ENCODE measurements at places on chromosomes 13 and 19.
A peak's percentile ranks its signal among the peaks of the same experiment; 100 is the strongest.

GRCh38 chr19:13968383-13968935 lies 16.1 kb downstream of the DCAF15 start:
- no peak for DNase-seq

GRCh38 chr13:104586051-104586746 lies 1520.0 kb upstream of the SLC10A2 start:
- peak; percentile 13 for DNase-seq

- DNase-seq = no peak
These were observed at the start of gene OR7G1 for GRCh38 chr19:9115307-9115813. OR7G1 (minus strand) TSS chr19:9115763; CDS start chr19:9115763, 0 bp downstream.

GRCh38 chr13:25923217-25924085 lies 128.4 kb downstream of the SHISA2 start:
- DNase-seq = no peak

- DNase-seq = no peak
These were observed 2.1 kb upstream of the DPY19L3 start for GRCh38 chr19:32403291-32403995.

- no peak for DNase-seq
These were observed 16.1 kb downstream of the TTYH1 start for GRCh38 chr19:54431255-54431838.

DNA sequence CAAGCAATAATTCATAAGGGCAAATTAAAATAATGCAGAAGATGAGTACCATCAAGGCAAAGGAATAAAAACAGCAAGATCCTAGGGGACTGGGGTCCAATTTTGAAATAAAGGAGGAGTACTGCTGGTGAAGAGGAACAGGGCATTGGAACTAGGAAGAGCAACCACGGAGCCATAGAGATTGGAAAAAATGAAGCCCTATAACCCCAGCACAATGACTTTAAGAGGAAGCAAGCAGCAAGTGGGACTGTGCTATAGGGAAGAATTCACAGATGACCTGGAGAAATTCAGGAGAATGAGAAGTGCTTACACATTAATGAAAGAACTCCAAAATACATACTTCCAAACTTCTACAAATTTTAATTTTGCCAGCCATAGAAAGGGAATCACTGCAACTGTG lies 44.9 kb upstream of the ITM2B start:
- DNase-seq = no peak

DNA sequence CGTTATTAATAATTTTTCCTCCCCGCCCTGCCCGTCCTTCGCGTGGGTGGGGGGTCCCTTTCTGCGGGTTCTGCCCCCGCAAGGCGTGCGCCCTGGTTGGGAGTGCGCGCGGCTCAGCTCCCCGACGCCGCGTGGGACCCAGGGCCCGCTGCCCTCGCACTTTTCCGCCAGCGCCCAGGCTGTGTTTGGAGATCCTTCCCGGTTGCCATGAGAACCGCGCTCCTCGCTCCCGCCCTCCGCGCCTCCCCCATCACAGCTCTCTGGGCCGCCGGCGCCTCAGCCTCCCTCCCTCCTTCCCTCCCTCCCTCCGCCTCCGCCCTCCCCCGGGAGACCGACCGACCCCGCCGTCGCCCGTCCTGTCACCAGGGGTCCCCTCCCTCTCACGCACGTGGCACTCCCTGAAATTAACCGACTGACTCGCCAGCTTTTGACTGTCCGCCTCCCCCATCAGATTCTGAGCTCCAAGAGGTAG lies 2.4 kb upstream of the SSBP4 start:
- no peak for DNase-seq

DNA sequence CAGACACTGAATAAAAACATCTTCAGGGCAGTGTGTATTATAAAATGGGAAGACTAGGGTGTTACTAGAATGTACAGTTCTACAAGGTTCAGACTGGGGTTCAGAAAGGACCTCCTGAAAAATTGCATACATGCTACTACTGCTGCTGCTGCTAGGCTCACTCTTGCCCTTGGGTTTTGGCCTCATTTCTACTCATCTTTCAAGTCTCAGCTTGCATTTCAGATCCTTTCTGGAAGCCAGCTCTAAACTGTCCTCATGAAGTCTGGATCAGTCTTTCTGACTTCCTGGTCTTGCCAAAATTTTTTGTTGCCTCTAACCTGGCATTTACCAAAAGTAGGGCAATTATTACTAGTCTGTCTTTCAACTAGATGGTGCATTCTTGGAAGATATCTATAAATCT lies 393.3 kb downstream of the DIAPH3 start:
- no peak for DNase-seq

DNA sequence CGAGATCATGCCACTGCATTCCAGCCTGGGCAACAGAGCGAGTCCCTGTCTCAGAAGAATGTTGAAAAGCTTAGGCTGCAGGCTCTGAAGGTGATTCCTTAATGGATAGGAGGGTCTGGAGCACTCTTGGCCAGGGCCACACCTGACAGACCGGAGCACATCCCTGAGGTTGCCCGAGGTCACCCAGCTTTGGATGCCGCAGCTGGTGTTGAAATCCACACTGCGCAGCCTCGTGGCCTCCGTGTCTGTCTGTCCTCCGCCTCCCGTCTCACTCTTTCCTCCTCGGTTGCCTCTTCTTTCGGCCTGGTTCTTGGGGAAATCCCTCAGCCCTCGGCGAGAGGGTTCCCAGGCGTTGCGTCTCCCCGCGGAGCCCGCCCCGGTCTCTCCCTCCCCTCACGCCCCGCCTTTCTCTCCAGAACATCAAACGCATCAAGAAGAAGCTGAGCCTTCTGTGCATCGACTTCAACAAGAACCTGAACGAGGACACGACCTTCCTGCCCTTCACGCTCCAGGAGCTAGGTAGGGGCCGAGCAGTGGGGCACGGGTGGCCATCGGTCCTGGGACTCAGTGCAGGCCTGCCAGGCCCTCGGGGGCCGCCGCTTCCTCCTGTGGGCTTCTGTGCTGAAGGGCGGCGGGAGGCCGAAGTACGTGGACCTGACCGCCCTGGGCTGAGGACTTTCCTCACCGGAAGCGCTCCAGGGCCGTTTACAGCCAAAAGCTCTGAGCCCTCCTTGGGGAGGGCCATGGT lies 14.1 kb downstream of the THOP1 start:
- no peak for DNase-seq

GRCh38 chr13:46565808-46566750 lies 13.1 kb downstream of the LRCH1 start:
- no peak for DNase-seq

GRCh38 chr13:26017196-26017921 lies 34.5 kb downstream of the SHISA2 start:
- no peak for DNase-seq

DNA sequence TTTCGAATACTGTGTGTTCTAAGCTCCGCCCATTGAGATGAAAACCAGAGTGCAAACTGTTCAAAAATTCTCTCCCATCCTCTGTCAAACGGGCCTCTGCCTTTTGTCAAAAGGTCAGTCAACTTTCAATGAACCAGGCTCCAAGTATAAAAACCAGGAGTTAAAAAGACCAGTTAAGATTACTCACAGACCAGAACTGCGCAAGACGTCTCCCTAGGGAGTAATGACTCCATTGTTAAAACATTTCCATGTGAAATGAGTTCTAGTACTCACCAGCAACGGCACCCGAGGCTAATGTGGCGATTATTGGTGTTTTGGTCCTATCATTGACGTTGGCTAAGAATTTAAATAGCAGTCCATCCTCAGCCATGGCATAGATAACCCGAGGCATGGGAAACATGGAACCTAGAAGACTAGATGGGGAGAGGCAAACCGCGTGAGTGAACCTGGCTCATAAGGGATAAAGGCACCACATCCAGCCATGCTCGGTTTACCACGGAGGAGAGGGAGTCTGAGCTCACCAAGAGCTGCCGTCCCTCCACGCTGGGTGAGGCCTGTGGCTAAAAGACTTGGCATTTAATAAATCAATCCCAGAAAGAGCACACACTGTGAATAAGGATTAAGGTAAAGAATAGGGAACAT lies 73.3 kb downstream of the SLC7A1 start:
- peak; percentile 78 for DNase-seq
